ENCODE measurements at places on chromosomes 6 and 20.
A peak's percentile ranks its signal among the peaks of the same experiment; 100 is the strongest.

- DNase-seq, result no peak
Measured at GRCh38 chr6:24522228-24523176, 27.7 kb downstream of the ALDH5A1 start.

DNA sequence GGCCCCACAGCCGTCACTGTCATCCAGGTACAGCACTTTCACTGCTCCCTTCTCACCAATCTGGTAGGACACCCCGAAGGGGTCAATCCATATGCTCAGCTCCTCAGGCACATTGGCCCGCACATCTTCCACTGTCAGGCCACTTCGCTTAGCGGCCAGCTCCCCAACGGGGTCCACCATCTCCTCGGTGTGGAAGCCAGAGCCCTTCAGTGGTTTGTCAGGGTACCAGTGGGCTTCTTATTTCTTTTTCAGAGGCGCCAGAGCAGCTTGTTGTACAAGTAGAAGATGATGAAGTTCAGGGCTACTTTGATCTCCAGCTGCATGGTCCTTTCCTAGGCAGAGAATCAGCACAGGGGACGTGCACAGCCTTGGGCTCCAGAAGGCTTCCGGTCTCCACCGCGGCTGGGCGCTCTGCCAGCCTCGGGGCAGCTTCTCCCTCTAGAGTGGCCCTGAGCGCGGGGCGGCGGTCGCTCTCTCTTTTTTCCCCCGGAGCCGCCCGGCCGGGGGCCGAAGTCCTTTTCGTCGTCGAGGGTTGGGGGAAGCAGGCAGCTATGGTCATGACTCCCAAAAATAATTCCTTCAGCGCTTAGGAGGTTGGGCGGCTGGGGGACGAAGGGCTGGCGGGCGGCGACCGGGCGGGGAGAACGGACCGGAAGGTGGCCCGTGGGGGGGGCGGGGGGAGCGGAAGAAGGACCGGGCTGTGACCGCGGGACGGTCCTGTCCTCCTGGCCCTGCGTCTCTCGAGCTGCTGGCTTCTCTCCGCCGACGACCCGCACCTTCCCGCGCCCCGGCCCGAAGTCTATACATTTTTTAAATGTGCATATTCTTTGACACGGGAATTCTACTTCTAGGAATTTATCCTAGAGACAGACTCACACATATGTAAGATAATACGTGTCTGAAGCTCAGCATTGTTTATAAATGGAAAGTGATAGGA, 6.5 kb upstream of the ZSCAN9 start:
- peak; percentile 75 for DNase-seq

DNA sequence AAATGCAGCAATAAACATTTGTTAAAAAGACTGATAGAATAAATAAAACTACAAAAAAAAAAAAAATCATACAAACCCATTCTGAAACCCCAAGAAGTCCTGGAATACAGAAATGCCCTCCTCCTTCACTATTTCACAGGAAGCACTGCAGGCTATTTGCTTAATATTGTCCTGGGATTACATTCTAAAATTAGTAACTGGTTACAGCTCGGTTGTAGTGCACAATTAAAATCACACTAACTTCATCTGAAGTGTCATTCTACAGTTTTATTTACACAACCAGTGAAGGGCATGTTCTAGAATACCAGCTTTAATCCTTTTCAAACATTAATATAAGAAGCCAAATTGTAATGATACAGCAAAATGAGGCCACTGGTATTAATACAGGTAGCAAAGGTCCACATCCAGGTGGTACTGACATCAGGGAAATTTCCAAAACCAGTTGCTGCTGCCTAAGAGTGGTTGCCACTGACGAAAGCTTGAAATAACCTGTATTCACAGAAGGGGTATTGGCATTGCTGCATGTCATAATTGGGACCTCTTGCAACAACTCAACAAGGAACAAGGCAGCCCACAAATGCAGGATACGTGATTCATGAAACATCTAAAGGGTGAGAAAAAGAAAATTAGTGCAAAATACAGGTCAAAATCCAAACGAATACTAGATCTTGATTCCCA, 26.9 kb downstream of the AKIRIN2 start:
- no peak for DNase-seq

- DNase-seq, result no peak
Measured at GRCh38 chr6:116887894-116888293, 10.9 kb downstream of the RFX6 start.

- DNase-seq, result no peak
Measured at GRCh38 chr6:101668496-101669030, 275.1 kb downstream of the GRIK2 start.

DNA sequence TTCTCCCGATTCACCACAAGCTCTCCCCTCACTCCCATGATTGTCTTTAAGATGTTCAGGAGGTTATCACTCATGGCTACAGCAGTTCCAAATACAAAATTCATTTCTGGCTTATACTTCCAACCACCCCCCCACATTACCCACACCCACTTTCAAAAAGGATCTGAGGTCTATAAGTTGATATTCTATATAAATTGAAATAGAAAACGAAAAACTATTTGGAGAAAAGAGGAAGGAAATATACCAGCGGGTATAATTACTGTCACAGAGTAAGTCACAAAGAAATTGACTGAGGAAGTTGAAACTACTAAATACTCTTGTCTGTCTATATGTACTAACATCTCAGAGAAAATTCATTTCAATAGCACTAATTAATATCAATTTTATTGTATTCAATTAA, 112.7 kb upstream of the TNFAIP3 start:
- no peak for DNase-seq
